HuH-7 (cell line): ENCODE measurements at places on chromosomes 1 and 21.

GRCh38 chr1:17540255-17541001 lies 930 bp downstream of the ARHGEF10L start:
- no peak for DNase-seq

GRCh38 chr1:154263465-154264332 lies 8.7 kb upstream of the HAX1 start:
- no peak for DNase-seq

GRCh38 chr1:116879478-116880133 lies 30.1 kb upstream of the PTGFRN start:
- no peak for DNase-seq

- no peak for DNase-seq
Observed at GRCh38 chr21:44647222-44647552, 973 bp downstream of the KRTAP10-11 start.

- no peak for DNase-seq
Observed at GRCh38 chr1:23588749-23589548, 29.6 kb upstream of the ID3 start.

GRCh38 chr21:43315244-43316137 lies 111.4 kb downstream of the SIK1 start:
- no peak for DNase-seq

- no peak for DNase-seq
Observed at GRCh38 chr1:98278055-98278454, 357.2 kb upstream of the DPYD start.

DNA sequence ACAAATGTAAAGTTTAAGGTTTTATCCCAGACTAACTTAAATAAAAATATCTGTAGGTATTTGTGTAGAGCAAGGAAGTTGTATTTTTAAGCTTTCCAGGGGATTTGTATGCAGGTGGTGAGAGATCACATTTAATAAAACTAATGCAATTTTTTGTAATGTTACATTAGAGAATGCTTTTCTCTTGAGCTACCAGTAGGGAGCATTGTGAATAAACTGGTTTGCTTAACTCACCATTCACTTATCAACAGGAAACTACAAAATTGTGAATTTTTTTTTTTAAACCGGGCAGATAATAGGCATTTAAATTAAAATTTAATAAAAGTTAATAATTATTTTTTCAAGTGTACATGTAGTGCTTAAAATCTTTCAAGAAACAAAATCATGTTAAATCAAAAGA lies 78.6 kb downstream of the IVNS1ABP start:
- DNase-seq, result no peak
